ENCODE measurements at places on chromosomes 7 and 10.

GRCh38 chr10:62149621-62150020 is 119.0 kb downstream of the RTKN2 start:
- DNase-seq: no peak

GRCh38 chr10:4003348-4003973 is 218.5 kb upstream of the KLF6 start:
- DNase-seq: no peak

DNA sequence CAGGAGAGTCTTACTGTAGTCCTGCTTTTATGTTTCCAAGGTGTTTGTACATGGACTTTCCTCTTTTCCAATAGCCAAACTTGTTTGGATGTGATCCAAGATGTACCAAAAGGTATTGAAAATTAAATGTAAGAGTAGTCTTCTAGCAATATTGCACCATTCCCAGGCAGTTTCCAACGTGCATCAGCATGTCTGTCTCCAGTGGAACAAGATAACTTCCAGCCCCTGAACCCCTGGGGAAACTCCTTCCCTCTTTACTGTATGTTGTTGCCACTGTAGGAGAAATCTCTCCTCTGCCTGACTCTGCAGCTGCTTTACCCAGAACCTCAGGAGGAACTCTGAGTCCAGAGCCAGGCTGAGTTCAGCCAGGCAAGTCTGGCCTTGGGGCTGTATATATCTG is 18.5 kb downstream of the ARMC10 start:
- DNase-seq: no peak

- no peak for DNase-seq
These were observed 311.1 kb downstream of the INHBA start for GRCh38 chr7:41391818-41392217.

DNA sequence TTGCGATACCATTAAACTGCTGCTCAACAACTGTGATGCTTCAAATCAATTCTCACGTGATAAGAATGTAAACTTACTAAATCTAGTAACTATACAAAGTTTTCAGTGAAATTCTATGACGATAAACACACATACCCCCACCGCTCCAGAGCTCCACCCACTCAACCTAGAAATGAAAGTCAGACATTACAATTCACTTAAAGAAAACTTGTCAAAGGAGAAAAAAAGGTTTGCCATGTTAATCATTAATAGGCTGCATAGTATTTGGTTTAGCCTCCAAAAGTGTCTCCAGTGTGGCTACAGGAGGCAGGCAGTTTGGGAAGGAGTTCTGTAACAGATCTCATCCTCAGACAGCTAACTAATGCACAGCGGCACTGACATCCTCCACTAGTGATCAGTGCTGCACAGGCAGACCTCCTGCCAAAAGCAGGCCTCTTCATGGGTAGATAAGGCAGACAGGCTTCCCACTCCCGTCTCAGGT is 3.1 kb downstream of the HERPUD2 start:
- no peak for DNase-seq

- no peak for DNase-seq
These were observed 305.1 kb upstream of the IMMP2L start for GRCh38 chr7:111867348-111867931.

DNA sequence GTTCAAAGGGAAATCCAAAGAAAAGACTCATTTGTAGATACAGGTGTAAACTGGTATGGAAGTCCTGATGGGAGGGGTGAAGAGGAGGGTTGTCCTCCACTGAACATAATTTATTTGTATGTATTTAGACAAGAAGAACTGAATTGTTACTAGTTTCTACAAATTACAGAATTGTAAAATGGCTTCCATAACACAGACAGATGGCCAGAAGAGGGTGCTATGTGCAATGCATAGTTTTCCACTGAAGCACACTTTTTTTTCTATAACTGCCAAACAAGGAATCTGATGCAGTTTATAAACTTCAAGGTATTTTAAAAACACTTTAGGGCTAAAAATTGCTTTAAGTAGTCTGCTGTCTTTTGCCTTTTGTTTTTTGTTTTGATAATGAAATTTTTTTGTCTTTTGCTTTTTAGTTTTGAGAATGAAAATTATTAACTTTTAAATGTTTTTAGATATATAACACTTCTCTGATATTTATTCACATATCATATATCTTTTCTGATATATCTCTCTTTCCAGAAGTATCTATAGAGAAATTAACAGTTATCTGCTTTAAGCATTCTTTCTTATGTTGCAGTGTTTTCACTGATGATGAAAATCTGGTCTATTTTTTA is 58.5 kb downstream of the PHYHIPL start:
- DNase-seq: no peak

DNA sequence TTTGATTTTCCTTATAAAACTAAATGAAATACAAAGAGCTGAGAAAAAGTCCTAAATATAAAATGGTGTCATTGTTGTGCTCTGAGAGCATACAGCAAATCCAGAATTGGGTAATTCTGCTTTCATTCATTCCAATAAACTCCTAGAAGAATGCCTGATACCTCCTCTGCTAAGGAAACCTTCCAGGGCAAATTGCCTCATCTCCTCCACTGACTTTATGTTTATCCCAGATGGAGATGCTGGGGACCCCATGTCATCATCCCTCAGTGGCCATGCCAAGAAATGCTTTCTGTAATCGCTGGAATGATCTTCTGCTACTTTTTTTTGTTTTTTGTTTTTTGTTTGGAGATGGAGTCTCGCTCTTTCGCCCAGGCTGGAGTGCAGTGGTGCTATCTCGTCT is 119.3 kb upstream of the PRKCQ start:
- DNase-seq: no peak

DNA sequence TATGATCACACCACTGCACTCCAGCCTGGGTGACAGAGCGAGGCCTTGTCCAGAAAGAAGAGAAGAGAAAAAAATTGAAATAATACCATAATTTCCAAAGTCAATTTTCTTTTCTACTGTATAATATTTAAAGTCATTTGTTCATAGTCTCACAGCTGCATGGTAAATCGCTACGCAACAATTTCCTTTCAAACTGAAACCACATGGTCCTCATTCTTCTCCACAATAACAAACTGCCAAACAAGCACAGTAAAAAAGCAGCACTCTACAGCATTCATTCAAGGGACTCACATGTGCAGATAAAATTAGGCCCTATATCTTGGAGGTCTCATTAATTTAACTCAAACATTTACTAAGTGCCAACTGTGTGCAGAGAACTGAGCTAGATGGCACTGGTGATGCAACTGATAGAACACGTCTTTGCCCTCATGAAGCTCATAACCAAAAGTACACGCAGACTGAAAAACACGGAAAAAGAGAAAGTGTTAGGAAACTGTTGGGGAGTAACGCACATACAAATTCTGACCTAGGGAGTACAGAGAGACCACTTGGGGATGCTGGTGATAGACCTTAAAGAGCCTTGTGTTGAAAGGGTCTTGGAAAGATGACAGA is 68.4 kb upstream of the SRRM3 start:
- DNase-seq: no peak

DNA sequence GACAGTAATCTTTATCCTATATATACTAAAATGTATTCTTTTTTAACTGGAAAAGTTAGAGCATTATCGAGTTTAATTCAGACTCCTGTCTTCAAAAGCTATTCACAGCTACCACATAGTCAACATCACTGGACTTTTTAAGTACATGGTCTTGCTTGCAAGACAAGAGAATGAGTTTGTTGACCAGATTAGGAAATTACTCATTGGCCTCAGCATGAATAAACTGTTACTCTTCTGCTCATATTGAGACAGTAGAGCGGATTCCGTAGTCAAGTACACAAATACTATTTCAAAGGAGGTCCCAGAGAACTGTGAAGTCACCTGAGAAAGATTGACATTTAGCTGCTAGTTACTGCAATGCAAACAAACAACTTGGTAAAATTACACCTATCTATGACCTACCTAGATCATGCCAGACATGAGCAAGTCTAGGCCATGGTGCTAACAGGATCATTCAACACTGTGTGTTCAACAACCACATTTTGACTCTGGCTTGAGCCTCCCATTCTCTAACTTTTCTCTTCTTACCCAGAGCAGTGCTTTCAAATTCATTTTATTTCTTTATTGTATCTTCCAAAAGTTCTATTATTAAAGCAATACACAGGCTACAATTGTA is 280.9 kb downstream of the NEBL start:
- DNase-seq: no peak

- no peak for DNase-seq
These were observed 83.6 kb downstream of the NXPH1 start for GRCh38 chr7:8516976-8517375.

DNA sequence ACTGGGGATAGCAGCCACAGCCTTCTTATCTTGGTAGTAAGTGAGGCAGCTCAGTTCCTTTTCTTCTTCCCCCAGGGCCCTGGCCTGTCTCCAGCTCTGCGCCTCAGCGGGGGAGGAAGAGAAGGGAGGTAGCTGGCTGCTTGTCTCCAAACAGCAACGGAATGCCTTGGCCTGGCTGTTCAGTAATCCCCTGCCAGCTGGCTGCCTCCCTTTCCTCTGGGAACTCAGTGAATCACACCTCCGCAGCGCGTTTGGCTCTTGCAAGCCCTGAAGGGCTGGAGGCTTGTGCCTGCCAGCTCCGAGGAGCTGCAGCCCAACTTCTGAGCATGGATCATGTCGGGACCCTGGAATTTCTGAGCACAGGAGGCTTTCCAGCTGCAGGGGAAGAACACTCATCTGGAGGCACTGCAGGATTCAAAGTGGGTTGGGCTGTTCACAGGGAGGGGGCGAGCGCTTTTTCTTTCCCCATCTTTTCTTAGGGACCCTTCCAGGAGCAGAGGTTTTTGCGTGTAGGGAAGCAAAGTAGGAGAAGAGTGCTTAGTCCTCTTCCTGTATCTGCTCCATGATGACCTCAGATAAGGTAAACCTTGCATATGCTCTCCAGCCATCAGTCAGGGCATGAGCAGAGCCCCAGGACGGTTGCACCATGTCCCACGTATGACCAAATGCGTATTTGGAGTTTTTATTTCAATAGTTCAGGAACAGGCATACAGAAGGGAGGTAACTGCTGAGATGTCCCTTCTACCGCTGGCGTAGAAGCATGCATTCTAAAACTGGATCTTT is 253.2 kb upstream of the INHBA start:
- no peak for DNase-seq

GRCh38 chr7:139871331-139871730 is 42.3 kb downstream of the TBXAS1 start:
- DNase-seq: no peak

GRCh38 chr10:6203331-6204062 is 765 bp downstream of the PFKFB3 start:
- peak; percentile 35 for DNase-seq

DNA sequence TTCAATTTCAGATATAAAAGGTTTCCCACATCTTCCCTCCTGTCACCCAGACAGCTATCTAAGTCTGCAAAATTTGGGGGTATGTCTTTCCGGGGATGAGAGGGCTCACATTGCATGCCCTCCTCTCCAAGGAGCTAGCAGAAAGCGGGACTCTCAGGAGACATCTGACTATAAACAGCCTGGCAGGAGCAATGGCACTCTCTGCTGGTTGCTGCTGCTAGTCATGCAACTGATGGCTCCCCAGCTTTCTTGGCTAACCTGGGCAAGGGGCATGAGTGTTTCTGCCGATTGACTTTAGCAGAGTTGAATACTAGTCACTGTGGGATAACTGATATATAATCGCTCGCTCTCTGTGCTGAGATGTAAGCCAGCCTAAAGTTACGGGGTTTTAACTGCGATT is 12.0 kb downstream of the TBX20 start:
- DNase-seq: no peak

- no peak for DNase-seq
These were observed 19.2 kb downstream of the BTBD16 start for GRCh38 chr10:122290334-122290733.

DNA sequence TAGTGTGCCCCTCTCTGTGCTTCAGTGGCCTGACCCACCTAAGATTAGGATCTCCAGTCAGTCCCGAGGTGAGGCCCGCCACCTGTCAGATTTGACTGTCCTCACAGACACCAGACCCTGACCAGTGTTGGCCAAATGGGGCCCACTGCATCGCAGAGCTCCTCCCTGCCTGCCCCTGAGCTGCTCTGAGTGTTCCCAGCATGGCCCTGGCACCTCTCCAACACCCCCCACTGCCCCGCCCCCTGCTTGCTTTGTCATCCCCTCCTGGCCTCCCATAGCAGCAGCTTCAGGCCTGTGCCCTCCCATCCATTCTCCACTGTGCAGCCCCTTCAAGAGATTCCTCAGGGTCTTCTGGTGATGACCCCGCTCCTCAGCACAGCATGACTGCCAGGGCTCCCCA is 67.6 kb downstream of the C10orf120 start:
- DNase-seq: no peak

- DNase-seq: no peak
These were observed 33.3 kb upstream of the TES start for GRCh38 chr7:116177009-116177408.

GRCh38 chr10:22278441-22278782 is 37.8 kb upstream of the COMMD3 start:
- no peak for DNase-seq

GRCh38 chr7:150994141-150994837 is 3.5 kb downstream of the NOS3 start:
- no peak for DNase-seq

- DNase-seq: no peak
These were observed 6.8 kb upstream of the CSTF2T start for GRCh38 chr10:51706225-51706624.

DNA sequence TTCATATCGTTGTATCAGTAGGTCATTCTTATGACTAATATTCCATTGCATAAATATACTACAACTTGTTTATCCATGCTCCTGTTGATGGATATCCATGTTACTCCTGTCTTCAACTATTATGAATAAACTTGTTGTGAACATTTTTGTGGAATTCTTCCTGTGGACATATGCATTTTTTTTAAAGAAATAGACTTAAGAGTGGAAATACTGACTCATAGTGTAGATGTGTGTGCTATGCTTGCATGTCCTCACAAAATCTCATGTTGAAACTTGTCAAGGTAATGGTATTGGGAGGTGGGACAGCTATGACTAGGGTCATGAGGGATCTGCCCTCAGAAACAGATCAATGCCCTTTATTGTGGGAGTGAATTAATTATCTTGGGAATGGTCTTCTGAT is 240.5 kb upstream of the PRSS58 start:
- no peak for DNase-seq

DNA sequence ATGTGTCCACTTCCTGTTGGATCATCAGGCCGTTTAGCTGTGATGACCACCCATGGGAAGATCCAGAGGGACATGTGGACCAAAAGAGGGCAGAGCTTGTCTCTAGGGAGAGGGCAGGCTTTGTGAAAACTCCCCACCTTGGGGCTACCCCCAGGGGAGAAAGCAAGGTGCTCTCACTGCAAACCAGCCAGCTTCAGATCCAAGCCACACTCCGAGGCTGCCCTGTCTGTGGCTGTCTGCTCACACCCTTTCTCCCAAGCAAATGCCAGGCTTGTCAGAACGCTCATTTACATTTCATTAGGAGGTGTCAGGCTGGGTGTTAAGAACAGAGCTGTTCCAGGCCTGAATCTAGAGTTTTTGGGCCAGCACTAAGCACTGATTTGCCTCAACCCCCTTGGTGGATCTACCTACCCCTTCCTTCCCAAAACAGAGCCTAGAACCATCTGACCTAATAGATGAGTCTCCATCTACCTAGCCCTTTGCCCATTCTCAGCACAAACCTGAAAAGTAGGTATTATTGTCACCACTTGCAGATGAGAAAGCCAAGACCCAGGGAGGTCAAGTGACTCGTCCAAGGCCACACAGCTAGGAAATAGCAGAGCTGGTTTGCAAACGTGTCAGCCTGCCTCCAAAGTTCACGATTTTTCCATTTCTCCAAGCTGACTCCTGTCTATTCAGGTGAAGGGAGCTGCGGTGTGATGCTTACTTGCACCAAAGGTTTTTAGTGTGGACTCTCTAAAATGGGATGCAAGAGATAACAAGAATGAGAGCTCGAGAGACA is 130.9 kb downstream of the EMX2 start:
- DNase-seq: no peak

Data from activated CD4-positive, alpha-beta T cell treated with anti-CD3 and anti-CD28 coated beads, Interleukin-2, amount 50 U/mL, for 24 hours (primary cell).